ENCODE measurements at places on chromosomes 2 and 18.

DNA sequence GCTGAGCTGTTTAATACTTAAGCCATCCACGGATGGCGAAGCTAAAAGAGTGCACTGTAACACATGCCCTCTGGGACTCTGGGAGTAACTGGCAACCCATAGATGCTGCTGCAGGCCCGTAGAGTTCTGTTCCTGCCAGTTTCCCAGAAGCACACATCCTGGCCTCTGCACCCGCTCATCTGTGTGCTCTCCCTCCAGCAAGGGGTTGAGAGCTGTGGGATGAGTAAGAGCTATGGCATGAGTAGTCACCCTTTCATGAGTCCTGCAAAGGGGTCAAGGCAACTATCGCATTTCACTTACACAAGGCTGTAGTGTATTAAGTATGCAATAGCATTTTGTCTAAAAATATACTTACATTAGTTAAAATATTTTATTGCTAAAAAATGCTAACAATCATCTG lies 1341.8 kb upstream of the NXPH2 start:
- no peak for DNase-seq

- DNase-seq = peak; percentile 27
These were observed 640 bp downstream of the SLC39A6 start for GRCh38 chr18:36128530-36128870.

GRCh38 chr18:55593888-55594287 lies 5.9 kb upstream of the TCF4 start:
- no peak for DNase-seq

GRCh38 chr2:129233751-129234406 lies 745.6 kb upstream of the RAB6C start:
- no peak for DNase-seq

- no peak for DNase-seq
These were observed 49.9 kb downstream of the TMEM18 start for GRCh38 chr2:627340-627709.

- no peak for DNase-seq
These were observed 414.8 kb upstream of the FIGN start for GRCh38 chr2:164150604-164151003.

DNA sequence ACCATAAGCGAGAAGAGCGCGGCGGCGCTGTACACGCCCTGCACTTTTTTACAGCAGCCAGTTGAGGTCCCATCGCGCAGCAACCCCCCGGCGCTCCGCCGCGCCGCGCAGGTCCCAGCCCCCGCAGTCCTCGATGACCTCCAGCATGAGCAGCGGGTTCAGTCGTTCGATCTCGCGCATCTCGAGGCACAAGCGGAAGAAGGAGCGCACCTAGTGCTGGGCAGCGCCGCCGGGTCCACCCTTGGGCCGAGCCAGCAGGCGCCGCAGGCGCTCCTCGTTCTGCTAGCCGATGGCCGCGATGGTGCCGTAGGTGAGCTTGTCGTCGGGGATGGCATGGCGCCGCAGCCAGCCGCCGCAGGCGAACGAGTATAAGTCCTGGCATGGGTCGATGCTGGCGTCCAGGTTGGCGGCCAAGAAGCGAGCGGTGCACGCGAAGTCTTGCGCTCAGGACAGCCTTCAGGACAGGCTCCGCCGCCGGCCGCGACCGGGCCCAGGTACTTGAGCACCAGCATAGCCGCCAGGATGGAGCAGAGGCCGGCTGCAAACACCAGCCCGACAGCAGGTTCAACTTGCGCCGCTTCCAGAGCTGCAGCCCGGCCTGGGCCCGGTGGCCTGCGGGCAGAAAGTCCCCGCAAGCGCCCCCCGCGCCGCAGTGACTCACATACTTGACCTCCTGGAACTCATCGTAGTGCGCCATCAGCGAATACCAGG lies 8.3 kb downstream of the ALPP start:
- no peak for DNase-seq

GRCh38 chr2:37781028-37781427 lies 109.6 kb upstream of the CDC42EP3 start:
- DNase-seq = no peak

GRCh38 chr2:68476454-68476853 lies 9.1 kb downstream of the APLF start:
- no peak for DNase-seq

DNA sequence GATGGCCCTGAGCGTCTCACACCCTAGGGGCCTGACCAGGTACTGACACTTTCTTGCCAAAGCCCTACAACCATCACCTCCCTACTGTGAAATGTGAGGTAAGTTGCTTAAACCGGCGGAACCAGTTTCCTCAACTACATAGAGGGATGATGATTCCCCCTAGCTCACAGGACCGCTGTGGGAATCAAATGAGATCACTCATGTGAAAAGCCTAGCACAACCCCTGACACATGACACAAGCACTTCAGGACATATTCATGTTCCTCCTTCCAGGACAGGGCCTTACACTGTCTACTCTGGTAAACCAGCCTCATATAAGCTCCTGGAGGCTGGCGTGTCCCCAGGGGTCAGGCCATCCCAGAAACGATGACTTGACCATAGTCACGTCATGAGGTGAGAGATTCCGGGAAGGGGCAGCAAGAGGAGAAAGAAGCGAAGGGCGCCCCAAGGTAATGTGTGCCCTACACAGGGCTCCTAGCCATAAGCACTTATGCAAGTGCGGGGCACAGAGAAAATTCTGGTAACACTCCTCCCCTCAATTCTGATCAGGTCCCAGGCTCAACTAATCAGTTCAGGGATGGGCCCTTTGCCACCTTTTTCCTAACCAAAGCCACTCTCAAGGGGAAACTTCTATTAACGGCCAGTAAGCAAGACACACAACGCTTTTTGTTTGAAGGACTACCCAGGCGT lies 49.5 kb downstream of the C2orf42 start:
- DNase-seq = no peak

DNA sequence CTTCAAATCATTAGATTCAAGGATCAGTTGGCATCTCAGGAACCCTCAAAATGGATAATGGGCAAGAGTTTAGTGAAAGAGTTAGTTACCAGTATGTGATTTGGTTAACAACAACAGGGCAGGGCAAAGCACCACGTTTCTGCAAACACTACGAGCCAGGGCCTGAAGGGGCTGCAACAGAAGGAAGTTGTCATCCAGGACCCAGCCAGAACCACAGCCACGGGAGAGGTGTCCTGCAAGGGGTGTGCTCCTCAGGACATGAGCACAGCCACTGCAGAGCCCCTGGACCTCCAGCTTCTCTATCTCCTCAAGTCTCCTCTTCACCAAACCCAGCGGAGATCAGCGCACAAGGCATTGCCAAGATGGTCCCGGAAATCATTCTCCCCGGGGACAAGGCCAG lies 173.3 kb upstream of the PIEZO2 start:
- DNase-seq = no peak

GRCh38 chr2:39723946-39724827 lies 54.9 kb downstream of the THUMPD2 start:
- DNase-seq = no peak

- no peak for DNase-seq
These were observed 13.2 kb upstream of the COL5A2 start for GRCh38 chr2:189192766-189193165.

- DNase-seq = no peak
These were observed 332.1 kb upstream of the CDH20 start for GRCh38 chr18:61001138-61001537.

DNA sequence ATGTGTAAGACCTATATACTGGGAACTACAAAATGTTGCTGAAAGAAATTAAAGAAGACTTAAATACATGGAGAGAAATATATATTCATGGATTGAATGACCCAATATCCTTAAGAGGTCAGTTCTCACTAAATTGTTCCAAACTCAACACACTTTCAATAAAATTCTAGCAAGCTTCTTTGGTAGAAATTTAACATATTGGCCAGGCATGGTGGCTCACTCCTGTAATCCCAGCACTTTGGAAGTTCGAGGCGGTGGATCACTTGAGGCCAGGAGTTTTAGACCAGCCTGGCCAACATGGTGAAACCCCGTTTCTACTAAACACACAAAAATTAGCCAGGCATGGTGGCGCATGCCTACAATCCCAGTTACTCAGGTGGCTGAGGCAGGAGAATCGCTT lies 33.6 kb upstream of the MYCN start:
- DNase-seq = no peak

GRCh38 chr2:162821176-162821575 lies 17.4 kb downstream of the KCNH7 start:
- no peak for DNase-seq

GRCh38 chr2:71560638-71561011 lies 107.3 kb downstream of the DYSF start:
- DNase-seq = no peak

DNA sequence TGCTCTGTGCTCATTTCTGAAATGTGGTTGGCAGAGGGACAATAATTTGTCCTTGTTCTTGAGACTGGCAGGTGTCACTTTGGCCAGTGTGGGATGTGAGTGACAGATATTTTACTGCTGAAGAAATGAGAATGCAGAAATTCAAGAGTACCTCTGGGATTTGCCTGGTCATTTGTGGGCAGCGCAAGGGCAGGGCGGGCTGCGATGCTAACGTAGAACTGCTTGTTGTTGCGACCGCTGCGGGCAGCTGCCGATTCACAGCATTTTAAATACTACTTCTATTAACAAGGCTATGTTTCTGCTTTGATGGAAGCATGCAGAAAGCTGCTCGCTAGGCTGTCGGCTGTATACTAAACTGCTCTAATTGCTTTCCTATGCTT lies 268.6 kb downstream of the FIGN start:
- no peak for DNase-seq

DNA sequence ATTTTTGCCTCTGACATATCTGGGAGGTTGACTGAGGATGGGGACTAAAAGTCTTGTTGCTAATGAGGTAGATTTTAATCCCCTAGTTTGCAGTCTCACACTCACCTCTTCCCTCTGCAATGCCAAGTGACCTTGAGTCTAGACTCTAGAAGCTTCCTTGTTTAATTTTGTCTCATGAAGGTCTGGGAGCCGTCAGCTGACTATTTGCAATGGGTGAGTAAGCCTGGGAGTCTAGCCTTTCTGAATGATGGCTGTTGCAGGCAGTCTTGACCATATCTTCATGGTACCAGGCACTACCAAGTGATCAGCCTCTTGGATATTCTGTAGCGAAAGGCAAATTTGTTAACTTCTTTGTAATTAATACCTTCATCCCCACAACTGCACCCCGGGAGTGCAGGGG lies 61.2 kb downstream of the ARHGAP15 start:
- DNase-seq = no peak

- no peak for DNase-seq
These were observed 89.0 kb downstream of the EIPR1 start for GRCh38 chr2:3288470-3289170.

- DNase-seq = no peak
These were observed 52.5 kb downstream of the CDH2 start for GRCh38 chr18:28124131-28125029.

DNA sequence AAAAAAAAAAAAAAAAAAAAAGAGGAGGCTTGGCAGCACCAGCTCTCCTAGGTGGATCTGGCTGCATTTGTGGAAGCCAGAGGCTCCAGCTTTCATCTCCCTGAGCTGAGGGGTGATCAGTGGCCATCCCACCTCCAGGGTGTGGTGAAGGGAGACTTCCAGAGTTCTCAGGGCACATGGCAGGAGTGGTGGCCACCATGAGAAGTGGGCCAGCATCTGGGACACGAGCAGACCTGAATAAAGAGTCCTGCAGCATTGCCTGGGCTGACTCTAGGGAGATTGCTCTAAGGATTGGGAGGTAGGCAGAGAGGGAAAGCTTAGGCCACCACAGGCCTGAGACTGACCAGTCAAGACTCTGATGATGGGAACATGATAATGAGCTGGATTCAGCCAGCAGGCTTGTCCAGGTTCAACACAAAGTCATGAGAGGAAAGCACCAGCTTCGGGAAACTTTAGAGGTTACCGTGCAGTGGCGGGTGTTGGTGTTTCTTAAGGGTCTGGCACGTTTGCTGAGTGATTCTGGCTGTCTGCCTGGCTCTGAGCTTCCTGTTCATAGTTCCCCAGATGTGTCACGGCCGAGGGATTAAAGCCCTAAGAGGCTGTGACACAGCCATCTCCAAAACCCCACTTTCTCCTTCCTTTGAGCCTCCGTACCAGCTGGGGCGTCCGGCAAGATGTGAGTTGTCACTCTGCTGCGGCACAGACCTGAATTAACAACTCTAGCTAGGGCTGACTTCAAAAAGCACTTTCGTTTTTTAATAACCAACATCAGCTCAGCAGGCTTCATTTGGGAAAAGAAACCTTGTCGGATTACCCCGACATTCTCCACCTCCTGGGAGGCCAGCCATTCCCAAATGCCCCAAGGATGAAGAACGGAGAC lies 38.3 kb upstream of the IL1R1 start:
- DNase-seq = no peak

DNA sequence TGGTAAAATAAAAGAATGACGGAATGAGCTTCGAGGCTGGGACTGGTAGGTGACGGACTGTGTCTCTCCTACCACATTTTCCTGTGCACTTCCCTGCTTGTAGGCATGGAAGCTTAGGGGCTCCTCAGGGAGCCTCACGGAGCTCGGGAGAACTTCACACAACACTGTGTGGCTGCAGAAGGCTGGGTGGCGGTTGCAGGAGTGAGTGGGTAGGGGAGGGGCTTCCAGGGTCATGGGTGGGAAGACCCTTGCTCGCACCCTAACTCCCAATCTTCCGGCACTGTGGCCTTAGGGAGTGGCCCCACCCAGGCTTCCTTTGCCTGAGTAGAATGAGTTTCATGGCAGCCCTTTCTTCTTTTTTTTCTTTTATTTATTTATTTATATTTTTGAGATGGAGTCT lies 128.6 kb downstream of the INHBB start:
- DNase-seq = no peak

DNA sequence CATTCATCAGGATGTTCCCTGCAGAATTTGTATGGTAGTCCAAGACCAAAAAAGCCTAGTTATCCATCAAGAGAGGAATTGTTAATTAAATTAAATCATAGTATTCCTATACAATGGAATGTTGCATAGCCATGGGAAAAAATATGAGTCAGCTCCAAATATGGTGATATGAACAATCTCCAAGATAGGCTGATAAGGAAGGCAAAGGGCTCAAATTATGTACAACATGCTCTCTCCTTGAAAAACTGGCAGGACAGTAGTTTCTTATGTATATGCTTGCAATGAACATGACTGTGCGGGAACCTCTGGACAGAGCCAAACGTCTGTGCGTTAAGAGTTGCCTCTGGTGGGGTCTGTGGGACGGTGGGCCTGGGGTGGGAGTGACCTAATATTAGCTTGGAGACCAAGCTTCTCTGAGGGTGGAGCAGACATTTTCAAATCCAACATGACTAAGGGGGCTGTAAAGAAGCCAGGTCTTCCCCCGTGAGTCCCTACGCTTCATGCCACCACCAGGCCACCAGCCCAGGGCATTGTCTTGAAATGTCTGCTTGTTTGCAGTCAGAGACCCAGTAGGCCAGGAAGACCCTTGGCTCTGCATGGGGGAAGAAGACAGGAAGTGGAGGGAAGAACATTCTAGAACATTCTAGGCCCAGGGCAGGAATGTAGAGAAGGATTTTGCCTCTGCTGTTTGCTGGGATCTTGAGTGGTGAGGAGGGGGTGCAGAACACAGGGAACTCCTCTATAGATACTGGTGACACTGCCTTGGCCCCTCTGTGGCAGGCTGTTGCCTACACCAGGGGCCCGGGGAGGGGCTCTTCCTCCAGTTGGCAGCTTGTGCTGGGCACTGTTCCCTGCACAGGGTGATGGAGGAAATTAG lies 244.0 kb upstream of the HS6ST1 start:
- DNase-seq = no peak
